ENCODE measurements at places on chromosomes 2 and 18.

- no peak for DNase-seq
Observed at GRCh38 chr2:36727550-36727949, 31.0 kb downstream of the VIT start.

DNA sequence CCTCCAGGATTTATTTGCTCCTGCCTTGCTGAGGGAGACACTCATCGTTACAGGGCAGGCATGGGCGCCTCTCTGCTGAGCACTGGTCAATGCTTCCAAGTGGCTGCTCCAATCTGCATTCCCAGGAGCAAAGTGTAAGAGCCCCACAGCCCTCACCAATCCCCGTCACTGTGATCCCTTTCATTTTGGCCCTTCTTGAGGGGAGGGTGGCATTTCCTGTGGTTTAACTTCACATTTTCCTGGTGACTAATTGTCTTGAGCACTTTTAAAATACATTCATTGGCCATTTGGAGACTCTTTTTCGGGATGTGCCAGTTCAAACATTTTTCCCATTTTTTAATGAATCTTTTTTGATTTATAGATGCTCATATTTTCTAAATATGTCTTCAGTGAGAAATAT lies 33.0 kb downstream of the TPO start:
- DNase-seq = no peak

DNA sequence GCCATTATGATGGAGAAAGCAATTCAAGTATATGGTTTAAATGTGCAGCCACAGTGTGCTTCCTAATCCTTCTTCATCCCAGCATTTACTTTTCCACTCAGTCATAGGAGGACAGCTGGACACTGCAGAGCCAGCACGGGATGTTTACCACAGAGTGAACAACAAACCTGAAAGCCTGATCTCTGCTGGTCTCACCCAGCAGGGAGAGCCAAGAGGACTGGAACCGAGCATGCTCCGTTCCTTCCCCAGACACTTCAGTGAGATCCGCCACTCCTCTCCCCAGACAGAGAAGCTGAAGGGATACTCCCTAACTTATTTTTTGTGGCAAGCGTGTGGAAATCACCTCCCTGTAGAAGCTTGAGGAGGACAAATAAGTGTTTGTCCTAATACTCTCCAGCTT lies 23.2 kb upstream of the GORASP2 start:
- DNase-seq = no peak

DNA sequence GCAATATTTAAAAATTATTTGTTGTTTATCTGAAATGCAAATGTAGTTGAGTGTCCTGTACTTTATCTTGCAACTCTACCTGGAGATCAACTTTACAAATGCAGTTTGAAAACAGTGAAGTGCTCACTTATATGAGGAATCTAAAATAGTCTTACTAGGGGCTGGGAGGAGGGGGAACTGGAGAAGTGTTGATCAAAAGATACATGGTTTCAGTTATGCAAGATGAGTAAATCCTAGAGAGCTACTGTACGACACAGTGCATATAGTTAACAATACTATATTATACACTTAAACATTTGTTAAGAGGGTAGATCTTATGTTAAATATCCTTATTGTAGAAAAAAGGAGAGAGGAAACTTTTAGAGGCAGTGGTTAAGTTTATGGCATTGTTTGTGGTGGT lies 241.9 kb downstream of the BCL11A start:
- no peak for DNase-seq

All from thoracic aorta (tissue), 2 donors.